ENCODE measurements at places on chromosomes 7 and 10.

- no peak for DNase-seq
Observed at GRCh38 chr7:111333010-111333409, 229.3 kb downstream of the IMMP2L start.

DNA sequence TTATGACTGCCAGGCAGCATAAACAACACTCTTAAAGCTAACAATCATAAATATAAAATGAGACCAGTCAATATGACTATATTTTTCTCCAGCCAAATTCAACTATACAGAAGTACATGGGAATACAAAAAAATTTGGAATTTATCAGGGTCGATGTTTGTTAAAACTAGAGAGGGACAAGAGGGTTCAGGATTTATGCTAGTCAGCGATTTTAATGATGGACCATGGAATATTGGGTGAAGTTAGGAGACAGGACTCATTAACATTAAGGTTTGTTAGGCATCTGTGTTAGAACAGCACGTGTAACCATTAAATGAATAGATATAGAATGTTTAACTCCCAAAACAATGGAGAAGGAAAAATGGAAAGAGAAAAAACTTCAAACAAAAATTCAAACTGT is 146.2 kb downstream of the SEM1 start:
- DNase-seq: no peak

GRCh38 chr7:139960157-139960556 is 102.6 kb downstream of the PARP12 start:
- DNase-seq: no peak

DNA sequence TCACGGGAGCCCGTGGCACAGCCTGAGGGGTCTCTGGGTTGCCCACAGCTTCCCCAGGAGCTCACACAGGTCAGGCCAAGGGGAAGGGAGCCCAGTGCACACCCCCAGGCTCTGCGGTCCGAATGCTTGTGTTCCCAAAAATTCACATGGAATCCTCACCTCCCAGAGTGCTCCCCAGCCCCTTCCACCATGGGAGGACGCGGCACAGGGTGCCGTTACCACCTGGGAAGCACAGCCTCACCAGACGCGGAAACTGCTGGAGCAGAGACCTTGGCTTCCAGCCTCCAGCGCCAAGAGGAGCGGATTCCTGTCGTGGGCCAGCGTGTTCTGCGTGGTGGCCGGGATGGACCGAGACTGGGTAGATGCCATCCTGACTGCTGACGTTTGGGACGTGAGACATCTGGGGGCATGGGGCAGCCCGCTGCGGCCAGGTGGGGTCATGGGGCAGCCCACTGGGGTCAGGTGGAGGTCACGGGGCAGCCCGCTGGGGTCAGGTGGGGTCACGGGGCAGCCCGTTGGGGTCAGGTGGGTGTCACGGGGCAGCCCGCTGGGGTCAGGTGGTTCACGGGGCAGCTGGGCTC is 149.4 kb downstream of the WDR37 start:
- DNase-seq: no peak

DNA sequence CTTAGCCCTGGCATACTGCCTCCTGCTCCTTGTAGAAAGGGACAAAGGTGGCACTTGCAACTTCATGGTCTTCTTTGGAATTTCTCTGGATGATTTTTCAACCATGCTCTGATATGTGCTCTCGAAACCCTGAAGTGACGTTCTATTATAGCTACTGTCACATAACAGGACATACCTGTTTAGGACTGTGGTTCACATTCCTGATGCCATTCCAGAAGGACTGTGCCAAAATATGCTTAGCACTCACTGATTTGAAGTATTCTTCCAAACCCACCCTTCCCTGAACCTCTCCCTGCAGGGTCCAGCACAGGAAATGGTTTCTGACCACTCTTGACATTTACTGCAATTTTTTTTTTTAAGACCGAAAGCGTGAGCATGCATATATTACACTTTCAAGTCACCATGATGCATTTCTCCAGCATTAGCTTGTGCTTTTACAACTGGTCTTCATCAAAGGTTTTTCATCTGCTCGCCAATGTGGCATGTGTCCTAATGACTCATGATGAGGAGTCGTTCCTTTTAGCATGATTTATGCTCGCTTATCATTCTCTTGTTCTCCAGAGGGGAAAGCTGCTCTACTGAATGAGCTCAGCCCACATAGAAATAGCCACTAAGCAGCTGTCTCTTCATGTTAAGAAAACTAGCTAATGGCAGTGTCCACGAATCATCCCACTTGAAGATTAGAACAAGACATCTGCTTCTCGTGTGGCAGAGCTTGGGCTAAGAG is 135.2 kb downstream of the ADAM12 start:
- DNase-seq: no peak

DNA sequence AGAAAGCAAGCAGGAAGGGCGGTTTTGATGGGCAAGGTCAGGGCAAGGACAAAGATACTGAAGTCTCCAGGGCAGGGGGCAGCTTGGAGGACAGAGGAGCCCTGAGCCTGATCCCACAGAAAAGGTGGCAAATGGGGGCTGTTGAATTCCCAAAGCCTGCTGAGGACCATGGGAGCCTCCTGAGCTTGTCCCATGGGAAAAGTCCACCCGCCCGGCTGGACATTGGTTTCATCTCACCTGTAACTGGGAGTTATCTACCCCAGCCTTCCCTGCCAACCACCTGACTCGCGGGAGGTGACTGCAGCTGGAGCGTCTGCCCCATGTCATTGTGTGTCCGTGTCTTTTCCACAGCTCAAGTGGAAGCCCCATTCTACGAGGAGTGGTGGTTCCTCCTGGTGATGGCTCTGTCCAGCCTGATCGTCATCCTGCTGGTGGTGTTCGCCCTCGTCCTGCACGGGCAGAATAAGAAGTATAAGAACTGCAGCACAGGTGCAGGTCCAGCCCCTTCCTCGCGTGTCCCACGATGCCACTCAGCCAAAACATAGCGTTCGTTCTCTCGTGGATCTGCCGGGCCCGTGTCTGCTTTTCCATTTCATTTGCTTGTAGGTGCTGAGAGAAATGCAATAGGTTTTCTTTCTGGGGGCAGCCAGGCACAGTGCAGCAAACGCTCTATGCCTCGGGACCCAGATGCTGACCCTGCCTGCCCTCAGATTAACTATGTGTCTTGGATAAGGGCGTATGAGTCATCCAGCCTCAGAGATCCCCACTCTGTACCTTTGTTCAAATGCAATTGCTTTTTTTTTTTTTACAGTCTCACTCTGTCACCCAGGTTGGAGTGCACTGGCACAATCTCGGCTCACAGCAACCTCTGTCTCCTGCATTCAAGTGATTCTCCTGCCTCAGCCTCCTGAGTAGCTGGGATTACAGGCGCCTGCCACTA is 444.5 kb upstream of the FOXK1 start:
- DNase-seq: no peak

- DNase-seq: no peak
Observed at GRCh38 chr10:32109603-32110002, 53.4 kb upstream of the KIF5B start.
